PC-9 (cell line): ENCODE measurements at places on chromosomes 3 and 15.

GRCh38 chr3:52934630-52935530, 37.5 kb upstream of the STIMATE start:
- DNase-seq: no peak

GRCh38 chr15:62334536-62334935, 169.5 kb upstream of the C2CD4B start:
- no peak for DNase-seq

- DNase-seq: no peak
Measured at GRCh38 chr15:70870051-70870450, 16.1 kb upstream of the LARP6 start.

DNA sequence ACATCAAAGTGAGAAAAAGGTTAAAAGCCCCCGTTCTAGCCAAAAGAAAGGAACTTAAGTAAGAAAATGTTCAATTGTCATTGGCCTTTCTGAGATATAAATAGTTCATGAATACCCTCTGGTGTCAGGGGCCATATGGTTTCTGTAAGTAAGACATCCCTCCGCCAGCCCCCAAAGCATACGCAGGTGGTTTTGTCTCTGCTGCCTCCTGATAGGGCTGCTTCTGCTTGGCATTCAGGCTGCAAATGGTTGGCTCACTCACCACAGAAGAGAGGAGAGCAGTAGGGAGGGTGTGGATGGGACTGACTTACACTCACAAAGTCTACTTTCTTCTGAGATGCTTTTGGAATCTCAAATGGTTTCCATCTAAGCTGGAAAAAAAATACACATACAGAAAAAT, 29.8 kb downstream of the HGD start:
- no peak for DNase-seq

DNA sequence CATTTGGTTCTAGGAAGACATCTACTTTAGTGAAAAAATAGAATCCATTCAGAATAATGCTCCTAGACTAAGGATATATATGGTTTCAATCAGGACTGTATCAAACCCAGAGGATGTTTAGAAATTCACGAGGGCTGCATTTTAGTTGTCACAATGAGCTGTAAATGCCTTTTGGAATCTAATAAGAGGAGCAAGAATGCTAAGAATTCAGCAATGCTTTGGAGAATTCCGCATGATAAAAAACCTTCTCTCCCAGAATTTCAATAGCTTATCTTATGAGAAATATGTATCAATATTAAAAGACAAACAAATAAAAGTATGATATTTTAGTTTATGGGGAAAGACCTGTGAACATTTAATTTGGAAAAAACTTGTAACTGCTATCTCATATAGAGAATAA, 885.1 kb downstream of the ZPLD1 start:
- no peak for DNase-seq

DNA sequence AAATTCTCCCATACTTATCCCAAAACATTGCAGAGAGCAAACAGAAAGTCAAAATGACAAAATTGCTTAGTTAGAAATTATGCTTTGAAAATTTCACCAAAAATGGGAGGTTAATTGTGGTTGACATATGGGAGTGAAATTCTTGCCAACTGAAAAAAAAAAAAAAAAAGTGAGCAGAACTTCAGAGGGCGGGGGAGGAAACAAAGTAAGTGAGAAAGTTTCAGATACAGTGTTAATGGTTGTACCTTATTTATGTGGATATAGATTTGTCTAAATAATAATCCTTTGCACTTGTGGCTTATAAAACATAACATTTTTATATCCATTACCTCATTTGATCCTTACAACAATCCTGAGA, 91.5 kb upstream of the RAP2B start:
- DNase-seq: no peak

- DNase-seq: peak; percentile 4
Measured at GRCh38 chr15:44157679-44158078, 37.4 kb downstream of the FRMD5 start.

DNA sequence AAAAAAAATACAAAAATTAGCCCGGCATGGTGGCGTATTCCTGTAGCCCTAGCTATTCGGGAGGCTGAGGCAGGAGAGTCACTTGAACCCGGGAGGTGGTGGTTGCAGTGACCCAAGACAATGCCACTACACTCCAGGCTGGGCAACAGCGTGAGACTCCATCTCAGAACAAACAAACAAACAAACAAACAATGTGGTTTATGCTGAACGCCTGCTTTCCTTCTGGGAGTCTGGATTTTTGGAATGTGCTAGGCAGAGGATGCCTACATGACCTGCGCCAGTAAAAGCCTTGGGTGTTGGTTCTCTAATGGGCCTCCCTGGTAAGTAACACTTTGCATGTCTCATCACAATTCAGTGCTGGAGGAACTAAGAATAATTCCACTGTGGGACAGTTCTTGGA, 43.5 kb downstream of the PCNP start:
- DNase-seq: no peak

GRCh38 chr15:93041159-93041547, 47.9 kb downstream of the RGMA start:
- DNase-seq: no peak

DNA sequence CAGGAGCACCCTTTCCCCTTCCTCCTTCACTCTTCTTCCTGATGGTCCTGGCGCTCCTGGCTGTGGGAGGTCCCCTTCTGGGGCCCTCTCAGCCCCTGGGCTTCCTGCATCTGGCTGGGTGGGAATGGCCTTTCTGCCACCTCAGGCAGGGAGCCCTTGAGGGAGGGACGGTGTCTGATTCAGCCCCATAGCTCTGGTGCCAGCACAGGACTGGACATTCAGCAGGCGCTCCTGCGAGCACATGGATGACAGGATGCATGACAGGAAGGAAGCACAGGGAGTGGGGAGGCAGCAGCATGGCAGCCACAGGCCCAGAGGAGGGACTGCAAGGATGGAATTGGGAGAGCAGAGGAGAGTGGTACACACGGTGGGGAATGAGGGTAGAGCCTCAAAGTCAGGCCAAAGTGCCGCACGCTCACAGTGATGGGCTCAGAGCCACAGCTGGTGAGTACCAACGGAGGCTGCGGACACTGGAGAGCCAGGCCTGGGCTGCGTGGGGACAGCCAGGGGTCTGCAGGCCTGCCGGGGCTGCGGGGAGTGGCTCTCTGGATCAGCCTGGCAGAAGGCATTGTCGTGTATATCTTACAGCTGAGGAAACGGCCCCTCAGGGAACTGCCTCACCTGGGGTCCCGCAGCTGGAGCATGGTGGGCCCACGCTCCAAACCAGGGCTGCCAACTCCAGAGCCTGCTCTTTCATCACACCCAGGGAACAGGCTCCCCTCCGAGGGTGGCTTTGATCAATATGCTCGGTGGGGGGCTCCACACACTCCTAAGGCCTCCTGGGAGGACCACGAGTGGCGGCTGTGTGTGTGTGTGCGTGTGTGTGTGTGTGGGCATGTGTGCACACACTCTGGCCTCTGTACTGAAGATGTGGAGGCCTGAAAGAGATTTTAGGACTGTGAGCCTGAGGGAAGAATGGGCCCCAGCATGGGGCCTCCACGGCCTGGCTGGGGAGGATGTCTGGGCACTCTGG, 51.4 kb upstream of the CTSH start:
- no peak for DNase-seq

DNA sequence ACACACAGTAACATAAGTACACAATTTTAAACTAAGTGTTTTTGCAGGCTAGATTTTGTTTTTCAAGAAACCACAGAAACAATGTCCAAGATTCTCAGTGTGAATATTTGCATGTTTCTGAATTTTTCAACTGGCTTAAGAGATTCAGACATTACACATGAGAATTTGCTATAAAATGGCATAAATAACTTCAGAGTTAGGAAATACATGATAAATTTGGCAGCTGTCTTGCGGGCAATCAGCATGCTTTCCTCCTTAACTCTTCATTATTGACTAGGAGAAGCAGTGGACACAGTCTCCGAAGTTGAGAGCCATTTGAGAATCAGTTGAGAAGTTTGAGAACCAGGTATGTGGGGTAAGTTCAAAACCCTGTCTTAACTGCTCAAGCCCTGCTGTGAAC, 625.6 kb upstream of the SGO1 start:
- no peak for DNase-seq

DNA sequence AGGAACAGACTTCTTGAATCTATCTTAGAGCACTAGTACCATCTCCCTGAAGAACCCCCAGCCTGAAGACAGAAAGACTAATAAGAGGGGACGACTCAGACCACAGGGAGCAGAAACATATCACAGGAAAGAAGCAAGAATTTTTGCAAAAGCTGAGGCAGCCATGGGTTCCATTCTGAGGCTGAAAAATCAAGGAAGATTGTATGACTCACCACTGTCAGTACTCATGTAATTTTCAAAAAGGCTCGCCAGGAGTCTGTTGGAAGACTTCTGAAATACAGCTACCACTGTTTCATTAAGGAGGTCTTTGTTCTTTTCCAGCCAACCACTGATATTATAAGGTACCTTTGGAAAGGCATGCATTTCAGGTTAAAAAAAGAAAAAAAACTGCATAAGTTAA, 47.5 kb downstream of the MYH15 start:
- no peak for DNase-seq

GRCh38 chr3:56878074-56878473, 76.3 kb upstream of the ARHGEF3 start:
- no peak for DNase-seq

- no peak for DNase-seq
Measured at GRCh38 chr15:50186752-50187151, 4.8 kb downstream of the SLC27A2 start.

- DNase-seq: no peak
Measured at GRCh38 chr3:122576174-122576940, 1.1 kb upstream of the PARP15 start.

DNA sequence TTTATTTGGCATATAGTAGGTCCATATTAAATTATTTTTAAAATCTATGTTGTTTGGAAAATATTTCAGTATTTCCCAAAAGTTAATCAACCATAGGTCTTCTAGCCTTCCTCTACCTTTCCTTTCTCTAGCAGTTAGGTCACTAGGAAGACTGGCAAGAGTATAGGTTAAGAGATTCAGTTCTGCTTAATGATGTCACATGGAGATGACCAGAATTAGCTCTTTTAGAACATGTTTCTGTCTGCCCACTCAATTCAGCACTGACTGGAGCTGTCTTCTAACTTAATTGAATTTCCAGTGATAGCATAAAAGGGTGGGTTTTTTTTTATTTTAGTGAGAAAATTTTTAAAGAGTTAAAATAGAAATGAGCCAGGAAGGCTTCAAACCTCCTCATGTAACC, 23.8 kb upstream of the ZBED2 start:
- DNase-seq: no peak

GRCh38 chr15:51731549-51732267, 5.7 kb downstream of the LYSMD2 start:
- no peak for DNase-seq

GRCh38 chr15:74225928-74226327, 10.2 kb upstream of the CCDC33 start:
- DNase-seq: no peak

DNA sequence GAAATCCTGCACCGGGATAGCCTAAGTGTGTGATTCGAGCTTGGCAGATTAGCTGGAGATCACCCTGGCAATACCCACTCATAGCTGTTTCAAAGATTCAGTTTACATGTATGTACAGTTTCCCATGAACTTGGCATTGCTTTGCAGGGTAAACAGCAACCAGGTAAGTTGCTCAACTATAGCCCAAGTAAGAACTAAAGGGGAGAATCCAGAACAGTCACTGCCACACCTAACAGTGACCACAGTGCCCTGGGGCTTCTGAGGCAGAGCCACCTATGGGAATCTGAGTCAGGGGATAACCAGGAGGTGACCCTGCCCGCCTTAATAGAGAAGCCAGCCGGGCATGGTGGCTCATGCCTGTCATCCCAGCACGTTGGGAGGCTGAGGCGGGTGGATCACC, 15.9 kb downstream of the CDAN1 start:
- peak; percentile 83 for DNase-seq

GRCh38 chr3:123457841-123458240, 9.0 kb upstream of the ADCY5 start:
- no peak for DNase-seq

DNA sequence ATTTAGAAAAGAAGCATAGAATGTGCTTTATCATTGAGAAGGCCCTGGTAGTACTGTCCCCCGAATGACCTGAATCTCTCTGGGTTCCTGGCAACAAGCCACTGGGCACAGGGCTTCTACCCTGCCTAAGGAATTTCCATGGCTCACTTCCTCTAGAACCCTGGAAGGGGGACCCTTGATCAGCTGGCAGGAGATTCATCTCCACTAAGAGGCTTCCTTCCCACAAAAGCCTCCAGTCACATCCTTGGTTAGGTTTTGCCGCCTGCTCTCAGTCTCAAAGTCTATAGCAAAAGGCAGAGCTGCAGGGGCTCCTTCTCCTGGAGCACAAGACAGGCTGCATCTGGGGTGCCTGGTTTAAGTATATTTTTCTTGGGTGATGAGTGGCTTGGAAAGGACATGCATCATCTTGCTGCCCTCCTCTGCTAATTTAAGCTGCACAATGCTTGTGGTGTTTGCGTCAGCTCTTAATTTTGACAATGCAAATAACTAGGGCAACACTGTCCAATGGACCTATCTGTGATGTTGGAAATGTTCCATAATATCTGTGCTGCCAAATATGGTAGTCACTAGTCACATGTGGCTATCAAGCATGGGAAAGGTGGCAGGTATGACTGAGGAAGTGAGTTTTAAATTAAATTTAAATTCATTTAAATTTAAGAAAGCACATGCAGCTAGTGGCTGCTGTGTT, 33.4 kb upstream of the RARRES1 start:
- no peak for DNase-seq
